ENCODE measurements at places on chromosomes 2 and 18.

- peak; percentile 16 for ATAC-seq
Observed at GRCh38 chr18:48806551-48807261, 144.1 kb downstream of the SMAD7 start.

- ATAC-seq = no peak
Observed at GRCh38 chr18:8001711-8002301, 434.7 kb downstream of the PTPRM start.

DNA sequence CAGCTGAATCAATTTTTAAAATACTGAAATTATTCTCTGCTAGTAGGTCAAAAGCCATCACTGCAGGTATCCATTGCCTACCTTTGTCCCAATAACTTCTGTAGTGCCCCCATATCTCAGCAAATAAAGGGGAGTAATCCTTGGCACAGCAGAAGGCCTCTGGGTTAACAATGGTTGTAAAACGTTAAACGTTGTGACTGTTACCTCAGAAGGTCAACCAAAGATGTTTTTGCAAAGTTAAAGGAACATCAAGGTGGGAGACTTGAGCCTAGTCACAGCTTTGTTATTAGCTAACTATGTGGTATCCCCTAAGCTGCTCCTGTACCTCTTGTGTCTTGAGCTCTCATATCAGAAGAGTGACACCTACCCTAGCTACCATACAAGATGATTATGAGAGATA lies 60.5 kb downstream of the COX7A2L start:
- no peak for ATAC-seq

DNA sequence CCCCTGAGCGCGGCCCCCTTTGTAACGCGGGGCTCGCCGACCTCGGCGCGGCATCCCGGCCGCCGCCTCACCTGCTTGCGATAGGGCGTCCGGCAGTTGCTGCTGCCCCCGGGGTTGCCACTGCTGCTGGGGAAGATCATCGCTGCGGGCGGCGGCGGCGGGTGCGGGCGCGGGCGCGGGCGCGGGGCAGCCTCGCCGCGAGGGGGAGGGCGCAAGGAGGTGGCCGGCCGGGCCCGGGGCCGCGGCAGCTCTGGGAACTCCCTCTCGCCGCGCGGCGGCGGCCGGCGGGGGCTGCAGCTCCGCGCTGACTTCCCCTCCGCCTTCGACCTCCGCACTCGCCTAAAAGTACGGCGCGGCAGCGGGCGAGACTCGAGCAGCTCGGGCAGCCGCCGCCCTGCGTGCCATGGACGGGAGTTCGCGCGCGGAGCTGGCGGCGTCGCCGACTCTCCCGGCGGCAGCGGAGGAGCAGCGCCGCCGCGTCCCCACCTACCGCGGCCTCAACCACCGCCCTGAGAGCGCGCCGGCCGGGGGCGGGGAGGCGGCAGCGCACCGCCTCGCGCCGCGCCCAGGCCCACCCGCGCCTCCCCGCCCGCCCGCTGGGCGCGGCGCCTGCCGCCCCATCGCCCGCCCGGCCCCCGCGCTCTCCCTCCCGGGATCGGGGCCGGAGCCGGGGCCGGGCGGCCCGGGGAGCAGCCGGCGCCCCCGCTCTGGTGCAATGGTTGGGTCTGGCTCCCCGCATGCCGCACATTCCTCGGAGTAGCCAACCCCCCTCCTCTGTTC lies 86.0 kb downstream of the RBMS1 start:
- peak; percentile 37 for ATAC-seq

DNA sequence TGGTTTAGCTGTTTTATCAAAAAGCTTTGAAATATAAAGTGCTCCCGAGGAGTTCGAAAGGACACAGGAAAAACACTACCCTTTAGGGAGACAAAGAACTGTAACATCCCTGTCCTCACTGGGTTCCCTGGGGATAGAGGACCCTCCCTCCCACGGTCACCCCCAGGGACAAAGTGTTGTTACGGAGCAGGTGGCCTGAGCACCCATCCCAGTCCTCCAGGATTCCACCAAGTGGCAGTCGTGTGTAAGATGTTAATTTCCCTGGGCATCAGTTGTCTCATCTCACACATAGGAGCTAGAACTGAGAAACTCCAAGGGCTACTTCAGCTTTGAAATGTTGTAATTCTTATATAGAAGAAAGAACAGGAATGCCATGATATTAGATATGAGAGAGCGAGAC lies 137.7 kb downstream of the ALK start:
- ATAC-seq = no peak

GRCh38 chr2:54380670-54381069 lies 75.5 kb upstream of the SPTBN1 start:
- ATAC-seq = no peak

GRCh38 chr18:8654503-8655451 lies 45.5 kb downstream of the RAB12 start:
- ATAC-seq = peak; percentile 65
